ENCODE measurements at places on chromosomes 6 and 20.

- DNase-seq, result no peak
Measured at GRCh38 chr6:16936893-16937292, 165.0 kb upstream of the STMND1 start.

- no peak for DNase-seq
Measured at GRCh38 chr6:162068340-162068739, 659.2 kb downstream of the PRKN start.

GRCh38 chr6:15389765-15390723, 144.2 kb downstream of the JARID2 start:
- DNase-seq, result no peak

GRCh38 chr20:9609887-9610502, 95.6 kb downstream of the LAMP5 start:
- no peak for DNase-seq

GRCh38 chr6:167550941-167551627, 226.2 kb downstream of the TTLL2 start:
- DNase-seq, result no peak

- DNase-seq, result no peak
Measured at GRCh38 chr6:107932580-107932979, 25.4 kb downstream of the SEC63 start.

GRCh38 chr6:129628101-129628815, 81.7 kb downstream of the ARHGAP18 start:
- no peak for DNase-seq

DNA sequence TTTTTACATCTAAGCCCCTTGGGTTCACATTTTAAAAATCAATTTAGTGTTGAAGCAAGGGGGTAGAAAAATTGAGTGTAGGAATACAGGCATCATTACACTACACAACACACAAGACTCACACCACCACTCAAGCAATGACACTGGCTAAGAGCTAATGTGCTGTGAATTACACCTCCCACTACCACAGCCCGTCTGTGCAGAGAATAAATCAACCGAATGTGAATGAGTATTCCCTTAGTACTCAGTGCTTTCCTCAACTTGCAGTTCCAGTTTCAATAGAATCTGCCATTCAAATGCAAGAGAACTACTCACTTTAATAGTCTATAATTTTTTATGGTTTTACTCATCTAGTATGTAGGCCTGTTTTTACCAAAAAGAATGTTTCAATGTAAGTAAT, 114.4 kb downstream of the PDSS2 start:
- DNase-seq, result no peak

- DNase-seq, result no peak
Measured at GRCh38 chr20:4972506-4973251, 28.6 kb downstream of the SLC23A2 start.

GRCh38 chr6:15588971-15589634, 73.7 kb downstream of the DTNBP1 start:
- no peak for DNase-seq

GRCh38 chr6:54876365-54876764, 29.8 kb downstream of the FAM83B start:
- no peak for DNase-seq

DNA sequence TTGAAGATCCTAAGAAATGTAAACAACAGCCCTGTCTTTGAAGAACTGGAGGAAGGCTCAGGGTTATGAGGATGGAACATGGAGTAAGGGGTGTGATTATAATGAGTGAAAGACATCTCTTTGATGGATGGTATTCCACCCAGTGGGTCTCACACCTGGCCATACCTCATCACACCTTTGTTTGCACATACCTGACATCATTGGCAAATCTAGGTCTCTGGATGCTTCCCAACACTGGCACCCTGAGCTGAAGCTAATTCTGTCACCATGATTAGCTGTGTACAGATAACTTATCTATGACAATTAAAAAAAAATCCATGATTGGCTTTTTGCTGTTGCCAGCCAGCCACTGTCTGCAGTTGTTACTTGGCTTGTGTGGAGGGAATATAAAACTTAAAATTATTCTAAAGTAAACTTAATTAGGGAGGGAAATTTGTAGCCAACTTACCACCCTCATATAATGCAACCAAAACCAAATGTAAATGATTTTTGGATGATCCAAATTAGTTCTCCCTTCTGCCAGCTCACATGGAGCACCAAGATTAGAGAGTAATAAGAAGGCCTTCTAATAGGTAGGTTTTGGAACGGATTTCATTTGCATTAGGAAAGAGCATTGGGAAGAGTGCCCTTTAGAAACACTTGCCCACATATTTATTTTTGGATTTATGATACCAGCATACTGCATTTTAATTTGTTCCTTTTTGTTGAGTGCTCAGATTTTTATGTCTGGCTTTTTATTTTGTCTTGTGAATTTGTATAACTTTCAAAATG, 249.5 kb downstream of the SOX4 start:
- no peak for DNase-seq

- DNase-seq, result no peak
Measured at GRCh38 chr6:159017757-159018559, 18.0 kb upstream of the RSPH3 start.

- DNase-seq, result no peak
Measured at GRCh38 chr6:71012866-71013469, 56.1 kb upstream of the B3GAT2 start.

- no peak for DNase-seq
Measured at GRCh38 chr6:89768324-89768723, 51.3 kb downstream of the MDN1 start.

DNA sequence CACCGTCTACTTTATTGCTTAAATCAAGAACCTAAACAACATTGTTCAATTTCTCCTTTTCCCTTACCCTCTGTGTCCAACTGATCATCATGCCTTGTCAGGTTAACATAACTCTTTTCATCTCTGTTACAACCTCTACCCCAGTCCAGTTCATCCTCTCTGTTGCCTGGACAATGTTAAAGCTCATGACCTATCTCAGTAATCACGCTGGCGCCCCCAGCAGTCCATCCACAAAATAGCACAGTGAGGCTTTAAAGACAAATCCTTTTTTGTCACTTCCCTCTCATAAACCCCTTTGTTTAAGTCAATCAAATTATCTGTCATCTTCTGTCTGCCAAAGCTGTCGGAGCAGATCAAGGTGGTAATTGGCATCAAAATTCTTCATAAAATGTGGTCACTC, 140.1 kb downstream of the QKI start:
- DNase-seq, result no peak

DNA sequence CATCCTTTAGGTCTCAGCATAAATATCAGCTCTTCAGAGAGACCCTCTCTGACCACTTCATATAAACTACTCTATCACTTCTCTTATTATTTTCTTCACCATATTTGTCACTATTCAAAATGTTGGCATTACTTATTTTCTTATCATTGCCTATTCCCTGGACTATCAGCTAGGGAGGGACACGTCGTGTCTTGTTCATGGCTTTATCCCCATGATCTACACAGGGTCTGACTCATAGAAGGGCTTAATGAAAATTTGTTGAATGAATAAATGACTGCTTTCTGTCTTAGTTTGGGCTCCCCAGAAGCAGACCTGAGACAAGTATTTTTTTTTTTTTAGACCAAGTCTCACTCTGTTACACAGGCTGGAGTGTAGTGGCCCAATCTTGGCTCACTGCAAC, 3.0 kb upstream of the CDK5RAP1 start:
- DNase-seq, result no peak

GRCh38 chr6:164005004-164005711, 590.6 kb downstream of the QKI start:
- no peak for DNase-seq

DNA sequence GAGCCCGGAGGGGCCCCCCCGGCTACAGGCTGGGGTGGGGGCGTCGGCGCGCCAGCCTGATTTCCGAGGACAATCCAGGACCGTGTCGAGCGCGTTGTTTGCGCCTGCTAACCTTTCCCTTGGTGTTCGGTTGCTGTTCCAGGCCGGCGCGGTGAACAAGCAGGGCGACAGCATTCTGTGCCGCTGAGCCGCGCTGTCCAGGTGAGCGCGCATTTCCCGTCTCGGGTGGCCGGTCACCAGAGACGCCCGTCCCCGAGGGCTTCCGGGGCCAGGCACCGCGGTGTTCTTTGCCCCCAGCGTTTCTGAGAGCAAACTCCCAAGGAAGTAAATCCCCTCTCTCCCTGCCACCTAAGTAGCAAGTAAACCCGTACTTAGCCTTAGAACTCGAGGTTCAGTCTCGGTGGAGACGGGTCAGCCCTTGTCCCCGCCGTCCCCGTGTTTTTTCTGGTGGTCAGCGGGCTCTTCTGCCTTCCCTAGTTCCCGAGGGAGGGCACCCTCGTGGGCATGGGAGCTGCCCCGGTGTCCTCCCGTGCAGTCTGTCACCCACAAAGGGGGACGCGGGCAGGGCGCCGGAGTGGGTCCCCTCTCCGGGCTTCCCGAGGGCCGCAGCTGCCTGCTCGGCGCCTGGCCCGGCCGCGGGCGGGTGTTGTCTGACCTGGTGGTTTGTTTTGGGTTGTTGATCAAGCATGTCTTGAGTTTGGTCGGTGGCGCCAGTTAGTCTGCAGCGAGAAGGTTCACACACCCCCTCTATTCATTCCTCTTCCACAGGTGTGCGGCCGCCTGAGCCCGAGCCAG, 1.5 kb downstream of the ID4 start:
- DNase-seq, result no peak

- DNase-seq, result no peak
Measured at GRCh38 chr6:111195656-111196055, 108.4 kb downstream of the SLC16A10 start.

- DNase-seq, result no peak
Measured at GRCh38 chr6:25601800-25602673, 50.0 kb upstream of the SCGN start.

DNA sequence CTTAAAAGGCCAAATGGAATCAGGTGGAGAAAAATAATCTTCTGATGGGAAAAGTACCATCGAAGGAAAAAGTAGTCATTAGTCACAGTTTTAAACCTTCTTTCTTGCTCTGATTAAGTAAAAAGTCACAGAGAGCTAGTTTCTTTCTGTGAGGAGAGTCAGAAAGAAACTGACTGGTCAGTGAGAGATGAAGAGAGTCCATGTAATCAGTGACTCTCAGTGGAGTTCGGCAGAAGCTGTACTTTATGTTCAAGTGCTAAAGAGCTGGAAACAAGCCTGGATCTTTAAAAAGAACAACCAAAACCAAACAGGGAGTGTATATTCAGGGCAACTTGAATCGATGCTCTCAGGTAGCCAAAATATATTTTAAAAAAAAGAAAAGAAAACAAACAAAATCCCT, 44.5 kb downstream of the MDGA1 start:
- no peak for DNase-seq

- no peak for DNase-seq
Measured at GRCh38 chr20:47314647-47315338, 41.7 kb downstream of the ZMYND8 start.

DNA sequence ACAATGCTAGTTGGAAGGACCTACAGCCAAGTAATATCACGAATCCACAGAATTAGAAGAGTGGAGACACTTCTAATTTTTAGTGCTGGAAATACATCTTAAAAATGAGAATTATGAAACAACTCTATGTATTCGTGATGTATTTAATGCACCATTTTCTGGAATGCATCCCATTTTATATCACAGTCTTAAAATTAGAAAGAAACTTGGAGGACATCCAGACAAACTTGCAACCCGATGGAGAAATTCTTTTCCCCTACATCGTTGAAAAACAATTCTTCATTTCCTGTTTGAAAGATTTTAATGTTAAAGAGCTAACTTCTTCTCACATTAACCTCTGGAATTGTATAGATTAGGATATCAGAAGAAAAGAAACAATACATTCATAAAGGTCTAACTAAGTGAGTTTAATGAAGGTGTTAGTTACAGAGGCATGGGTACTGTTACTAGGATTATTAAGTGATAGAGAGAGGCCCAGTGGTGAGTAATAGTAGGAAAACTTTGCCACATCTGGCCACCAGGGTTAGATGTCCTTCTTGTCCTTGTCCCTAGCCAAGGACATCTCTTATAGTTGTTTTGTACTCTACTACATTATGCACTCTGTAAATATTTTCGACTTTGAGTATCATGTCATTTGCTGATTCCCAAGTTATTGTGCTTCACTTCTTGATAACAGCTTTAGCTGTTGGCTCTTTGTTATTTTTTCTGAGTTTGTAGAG, 502.4 kb upstream of the PTCHD4 start:
- no peak for DNase-seq

GRCh38 chr6:43181942-43182860, at the start of gene CUL9:
Gene CUL9 (plus strand): TSS chr6:43182196. CDS start chr6:43184311, 2,115 bp downstream.
- DNase-seq, result peak; percentile 65

GRCh38 chr6:111354758-111355555, 128.1 kb downstream of the REV3L start:
- DNase-seq, result no peak

- DNase-seq, result no peak
Measured at GRCh38 chr6:73484438-73484837, 22.9 kb downstream of the MTO1 start.

GRCh38 chr6:7106752-7107577, 796 bp upstream of the RREB1 start:
- DNase-seq, result peak; percentile 33

GRCh38 chr20:20317195-20317594, 50.7 kb upstream of the INSM1 start:
- DNase-seq, result no peak

- no peak for DNase-seq
Measured at GRCh38 chr6:139663996-139664395, 289.5 kb upstream of the CITED2 start.

GRCh38 chr20:8321001-8321400, 188.9 kb downstream of the PLCB1 start:
- no peak for DNase-seq

DNA sequence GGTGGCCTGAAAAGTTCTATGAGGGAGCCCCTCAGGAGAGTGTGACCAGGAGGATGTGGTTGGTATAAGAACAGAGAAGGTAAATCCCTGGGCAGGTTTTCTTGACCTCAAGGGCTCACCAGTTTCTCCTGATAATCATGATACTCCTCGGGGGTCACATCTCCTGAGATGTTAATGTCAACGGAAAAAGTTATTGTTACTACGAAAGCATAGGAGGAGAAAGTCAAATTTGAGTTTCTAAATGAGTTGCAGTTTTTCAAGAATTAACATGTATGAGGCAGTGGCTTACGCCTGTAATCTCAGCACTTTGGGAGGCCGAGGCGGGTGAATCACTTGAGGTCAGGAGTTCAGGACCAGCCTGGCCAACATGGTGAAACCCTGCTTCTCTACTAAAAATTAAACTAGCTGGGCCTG, 23.4 kb downstream of the MGME1 start:
- DNase-seq, result no peak

GRCh38 chr6:115078555-115078954, 735.7 kb upstream of the HS3ST5 start:
- no peak for DNase-seq

Data from activated T-helper 1 cell treated with anti-CD3 and anti-CD28 coated beads, Interleukin-2, amount 50 U/mL, for 16 hours (primary cell).